ENCODE measurements at places on chromosomes 12 and 14. TPM values are rescaled to one million over a fixed set of nuclear protein-coding genes. Genes with fewer than 3 reads are reported as not detected.

The TOMM20L gene
- not detected for total RNA-seq

The TESPA1 gene
- total RNA-seq: 16.3 TPM

The RIPK3 gene
- total RNA-seq: 33.2 TPM

The CFAP73 gene
- not detected for total RNA-seq

The FLRT2 gene
- total RNA-seq: 12.3 TPM

The BICDL1 gene
- 10.7 TPM for total RNA-seq

The CTSG gene
- 7.6 TPM for total RNA-seq

The STXBP6 gene
- 0.97 TPM for total RNA-seq

The SSTR1 gene
- total RNA-seq: 0.46 TPM

The HOXC12 gene
- not detected for total RNA-seq

The B3GNT4 gene
- total RNA-seq: not detected

The C3AR1 gene
- total RNA-seq: 43.6 TPM

The LRTM2 gene
- not detected for total RNA-seq

DNA sequence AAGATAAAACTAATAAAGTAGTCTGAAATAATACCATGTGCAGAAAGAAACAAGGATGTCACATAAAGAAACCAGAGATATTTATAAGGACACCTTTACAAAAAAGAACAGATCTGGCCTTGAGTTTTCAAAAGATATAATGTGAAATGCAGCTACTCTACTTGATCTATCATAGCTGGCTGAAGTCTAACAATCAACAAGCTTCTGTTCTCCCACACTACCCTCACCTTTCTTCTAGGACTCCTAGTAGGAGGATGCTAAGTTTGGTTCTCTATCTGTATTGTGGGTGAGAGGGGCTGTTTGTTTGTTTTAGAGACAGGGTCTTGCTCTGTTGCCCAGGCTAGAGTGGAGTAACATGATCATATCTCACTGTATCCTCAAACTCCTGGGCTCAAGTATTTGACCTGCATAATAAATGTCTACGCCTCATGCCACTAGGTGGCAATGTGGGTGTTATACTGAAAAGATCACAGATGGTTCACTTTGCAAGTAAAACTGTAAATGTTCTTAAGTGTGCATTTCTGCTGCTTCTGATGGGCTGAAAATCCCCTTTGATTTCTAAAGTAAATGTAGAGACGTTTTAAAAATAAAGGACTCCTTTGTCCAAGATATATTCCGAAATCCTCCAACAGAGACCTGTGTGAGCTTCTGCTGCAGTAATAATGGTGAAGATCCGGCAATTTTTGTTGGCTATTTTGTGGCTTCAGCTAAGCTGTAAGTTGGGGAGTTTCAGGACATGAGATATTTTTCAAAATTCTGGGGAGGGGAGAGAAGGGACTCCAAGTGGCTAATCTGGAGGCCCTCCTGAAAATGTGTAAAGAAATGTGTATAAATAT is 269.3 kb downstream of the DAD1 start:
- H3K4me3 ChIP-seq: no peak overlapping the region
- H3K4me1 ChIP-seq: no peaks in the 10 kb centered on the region
- no peak overlapping the region for H3K27ac ChIP-seq
- DNase-seq: no peak

DNA sequence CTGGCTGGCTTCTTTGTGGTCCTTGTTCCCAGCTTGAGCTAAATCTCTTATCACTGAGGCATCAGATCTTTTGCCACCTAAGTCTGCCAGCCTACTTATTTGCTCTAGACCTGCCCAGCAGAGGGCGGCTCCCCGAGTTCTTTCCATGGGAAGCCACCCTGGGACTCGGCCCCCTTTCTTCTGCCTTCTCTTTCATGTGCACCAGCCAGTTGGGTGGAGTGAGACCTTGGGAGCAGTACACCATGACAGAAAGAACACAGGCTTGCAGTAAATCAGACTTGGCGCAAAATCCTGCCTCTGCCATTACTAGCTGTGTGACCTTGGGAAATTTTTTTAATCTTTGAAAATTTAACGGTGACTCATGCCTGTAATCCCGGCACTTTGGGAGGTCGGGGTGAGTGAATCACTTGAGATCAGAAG is 7.4 kb downstream of the SMAGP start:
- H3K4me3 ChIP-seq: no peak overlapping the region
- H3K27ac ChIP-seq: peak overlapping the region; percentile 50
- peaks cover 13% of the 10 kb centered on the region for H3K4me1 ChIP-seq
- no peaks in the 10 kb centered on the region for H3K27me3 ChIP-seq
- DNase-seq: peak; percentile 82
- no peaks in the 10 kb centered on the region for H3K36me3 ChIP-seq

- no peak overlapping the region for H3K4me3 ChIP-seq
- no peaks in the 10 kb centered on the region for H3K4me1 ChIP-seq
- no peak for DNase-seq
- no peaks in the 10 kb centered on the region for H3K27me3 ChIP-seq
- peaks cover 4% of the 10 kb centered on the region for H3K36me3 ChIP-seq
- no peak overlapping the region for H3K27ac ChIP-seq
Measured at GRCh38 chr12:70332236-70332635, 33.9 kb upstream of the KCNMB4 start.

GRCh38 chr12:59070322-59070933 is 150.1 kb upstream of the LRIG3 start:
- no peaks in the 10 kb centered on the region for H3K4me1 ChIP-seq
- H3K4me3 ChIP-seq: no peak overlapping the region
- H3K27me3 ChIP-seq: no peaks in the 10 kb centered on the region
- H3K36me3 ChIP-seq: no peaks in the 10 kb centered on the region

- no peak overlapping the region for H3K4me3 ChIP-seq
- no peak for DNase-seq
- no peaks in the 10 kb centered on the region for H3K36me3 ChIP-seq
- no peaks in the 10 kb centered on the region for H3K4me1 ChIP-seq
- H3K27ac ChIP-seq: no peak overlapping the region
- H3K27me3 ChIP-seq: no peaks in the 10 kb centered on the region
Measured at GRCh38 chr12:14186193-14186502, 179.3 kb upstream of the ATF7IP start.

DNA sequence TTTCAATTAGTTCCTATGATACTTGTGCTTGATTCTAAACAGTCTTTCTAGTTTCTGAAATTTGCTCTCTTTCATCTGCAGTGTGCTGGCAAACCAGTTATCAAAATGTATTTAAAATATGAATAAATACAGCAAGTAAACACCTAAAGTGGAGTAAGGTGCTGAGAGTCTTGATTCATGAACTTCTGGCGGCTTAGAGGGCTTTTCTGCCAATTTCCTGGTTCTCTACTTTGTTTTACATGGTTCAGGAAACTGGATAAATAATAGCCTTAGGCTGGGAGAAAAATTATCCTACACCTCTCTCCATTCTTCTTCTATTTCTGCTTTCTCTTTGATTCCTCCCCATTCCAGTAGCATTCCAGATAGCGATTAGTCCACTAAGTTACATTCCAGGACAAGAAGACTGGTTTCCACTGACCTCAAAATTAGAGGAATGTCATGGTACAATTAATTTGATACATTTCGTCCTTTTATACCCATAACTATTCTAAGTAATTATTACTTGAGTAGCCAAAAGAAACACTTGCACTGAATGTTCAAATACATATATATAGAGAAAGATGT is 14.9 kb downstream of the ATP2B1 start:
- H3K27ac ChIP-seq: no peak overlapping the region
- no peaks in the 10 kb centered on the region for H3K36me3 ChIP-seq
- H3K27me3 ChIP-seq: no peaks in the 10 kb centered on the region
- no peak overlapping the region for H3K4me3 ChIP-seq
- DNase-seq: no peak
- peaks cover 38% of the 10 kb centered on the region for H3K4me1 ChIP-seq

DNA sequence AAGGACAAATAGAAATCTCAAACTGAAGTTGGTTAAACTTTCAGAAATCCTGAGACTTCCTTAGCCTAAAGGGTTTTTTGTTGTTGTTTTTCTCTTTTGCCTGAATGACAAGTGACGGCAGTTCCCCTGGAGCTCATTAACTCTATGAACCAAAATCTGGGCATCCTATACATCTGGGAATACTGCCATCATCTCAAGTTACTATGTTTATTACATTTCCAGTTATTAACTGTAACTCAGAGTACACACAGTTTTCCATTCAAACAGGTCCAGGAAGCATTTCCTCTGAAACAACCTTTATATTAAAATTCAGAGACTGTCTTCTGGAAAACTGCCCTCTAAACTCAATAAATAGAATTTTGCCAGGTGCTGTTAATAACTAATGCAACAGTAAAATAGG is 55.6 kb upstream of the CDKL1 start:
- no peaks in the 10 kb centered on the region for H3K27me3 ChIP-seq
- peaks cover 47% of the 10 kb centered on the region for H3K36me3 ChIP-seq
- no peak for DNase-seq
- H3K27ac ChIP-seq: no peak overlapping the region
- H3K4me3 ChIP-seq: no peak overlapping the region
- no peaks in the 10 kb centered on the region for H3K4me1 ChIP-seq

GRCh38 chr12:78145398-78145797 is 314.7 kb downstream of the NAV3 start:
- H3K27ac ChIP-seq: no peak overlapping the region
- no peaks in the 10 kb centered on the region for H3K27me3 ChIP-seq
- no peaks in the 10 kb centered on the region for H3K36me3 ChIP-seq

GRCh38 chr12:7716381-7716780 is 5.1 kb downstream of the DPPA3 start:
- no peak overlapping the region for H3K27ac ChIP-seq
- no peaks in the 10 kb centered on the region for H3K36me3 ChIP-seq
- H3K4me1 ChIP-seq: no peaks in the 10 kb centered on the region

GRCh38 chr14:98897605-98898309 is 374.2 kb downstream of the BCL11B start:
- no peak overlapping the region for H3K27ac ChIP-seq
- H3K4me3 ChIP-seq: no peak overlapping the region
- H3K36me3 ChIP-seq: no peaks in the 10 kb centered on the region
- DNase-seq: no peak
- H3K27me3 ChIP-seq: no peaks in the 10 kb centered on the region

DNA sequence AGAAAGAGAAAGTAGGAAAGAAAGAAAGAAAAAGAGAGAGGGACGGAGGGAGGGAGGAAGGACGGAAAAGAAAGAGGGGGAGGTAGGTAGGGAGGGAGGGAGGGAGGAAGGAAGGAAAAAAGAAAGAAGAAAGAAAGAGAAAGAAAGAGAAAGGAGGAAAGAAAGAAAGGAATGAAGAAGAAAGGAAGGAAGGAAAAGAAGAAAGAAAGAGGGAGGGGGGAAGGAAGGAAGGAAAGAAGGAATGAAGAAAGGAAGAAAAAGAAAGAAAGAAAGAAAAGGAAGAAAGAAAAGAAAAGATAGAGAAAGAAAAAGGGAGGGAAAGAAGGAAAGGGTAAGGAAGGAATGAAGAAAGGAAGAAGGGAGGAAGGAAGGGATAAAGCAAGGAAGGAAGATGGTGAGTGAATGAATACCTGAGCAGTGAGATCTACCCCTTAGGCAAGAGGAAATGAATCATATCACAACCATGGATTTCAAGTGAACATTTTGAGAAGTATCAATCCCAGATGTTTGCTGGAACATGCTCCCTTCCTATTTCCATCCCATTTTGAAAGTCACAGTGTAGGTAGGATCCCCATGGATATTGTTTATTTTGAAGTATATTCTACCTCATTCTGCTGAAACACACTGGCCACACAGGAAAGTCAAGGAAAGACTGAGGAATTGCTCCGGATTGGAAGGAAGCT is 639.4 kb upstream of the TBX3 start:
- DNase-seq: no peak
- H3K27me3 ChIP-seq: no peaks in the 10 kb centered on the region
- H3K36me3 ChIP-seq: no peaks in the 10 kb centered on the region
- H3K4me3 ChIP-seq: no peak overlapping the region
- no peaks in the 10 kb centered on the region for H3K4me1 ChIP-seq
- H3K27ac ChIP-seq: no peak overlapping the region

GRCh38 chr14:49677643-49678042 is 10.4 kb downstream of the POLE2 start:
- DNase-seq: no peak
- H3K27ac ChIP-seq: no peak overlapping the region
- no peaks in the 10 kb centered on the region for H3K4me1 ChIP-seq

DNA sequence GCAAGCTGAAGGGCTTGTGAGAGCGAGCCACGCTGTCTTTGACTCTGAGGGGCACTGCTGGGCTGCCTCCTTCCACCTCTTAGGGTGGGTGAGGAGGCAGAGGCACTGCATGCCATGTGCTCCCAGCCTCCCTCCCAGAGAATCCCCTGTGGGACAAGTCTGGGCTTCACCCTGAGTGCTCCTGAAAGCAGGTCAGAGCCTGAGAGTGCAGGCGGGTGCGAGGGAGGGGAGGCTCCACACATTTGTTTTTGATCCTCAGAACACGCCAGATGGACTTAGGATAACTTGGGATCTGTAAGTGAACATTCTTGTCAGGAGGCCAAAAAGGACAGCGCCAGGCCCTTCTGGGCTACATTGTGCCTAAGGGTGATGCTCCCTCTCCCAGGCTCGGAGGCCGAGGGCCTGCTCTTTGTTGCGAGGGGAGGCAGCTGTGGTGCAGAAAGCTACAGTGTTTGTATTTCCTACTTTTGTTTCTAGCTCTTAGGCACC is 155.4 kb downstream of the TMX1 start:
- no peaks in the 10 kb centered on the region for H3K36me3 ChIP-seq
- DNase-seq: no peak
- H3K4me1 ChIP-seq: no peaks in the 10 kb centered on the region

- H3K4me1 ChIP-seq: peaks cover 49% of the 10 kb centered on the region
- no peak for DNase-seq
- no peaks in the 10 kb centered on the region for H3K27me3 ChIP-seq
- H3K36me3 ChIP-seq: peaks cover 5% of the 10 kb centered on the region
- no peak overlapping the region for H3K4me3 ChIP-seq
Measured at GRCh38 chr14:92565718-92566115, 52.1 kb downstream of the RIN3 start.

- H3K27ac ChIP-seq: no peak overlapping the region
- peaks cover 27% of the 10 kb centered on the region for H3K4me1 ChIP-seq
- H3K4me3 ChIP-seq: no peak overlapping the region
- peaks cover 49% of the 10 kb centered on the region for H3K27me3 ChIP-seq
- H3K36me3 ChIP-seq: no peaks in the 10 kb centered on the region
- no peak for DNase-seq
Measured at GRCh38 chr14:94175011-94175745, 1.1 kb downstream of the PPP4R4 start.

DNA sequence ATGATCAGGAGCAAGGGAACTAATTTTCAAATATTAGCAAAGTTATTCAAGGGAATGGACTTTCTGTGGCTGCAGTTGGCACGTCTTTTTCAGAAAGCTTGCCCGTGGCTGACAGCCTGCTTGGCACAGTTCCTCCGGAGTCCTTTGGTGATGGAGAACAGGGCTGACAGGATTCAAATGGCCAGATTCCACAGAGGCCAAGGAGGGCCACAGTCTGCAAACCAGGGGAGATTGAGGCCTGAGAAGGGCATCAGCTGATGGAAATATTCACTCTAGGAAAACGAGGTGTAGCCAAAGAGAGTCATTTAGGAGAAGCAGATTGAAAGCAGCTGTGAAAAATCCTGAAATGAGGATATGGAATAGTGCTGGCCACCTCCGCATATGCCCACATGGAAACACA is 178.3 kb downstream of the EMP1 start:
- no peak overlapping the region for H3K27ac ChIP-seq
- no peak for DNase-seq
- no peaks in the 10 kb centered on the region for H3K36me3 ChIP-seq
- H3K4me3 ChIP-seq: no peak overlapping the region

GRCh38 chr12:65606008-65606766 is 218.1 kb upstream of the HMGA2 start:
- no peaks in the 10 kb centered on the region for H3K36me3 ChIP-seq
- no peak for DNase-seq
- no peak overlapping the region for H3K4me3 ChIP-seq

Data from spleen (tissue), 13 donors.